Gastrocnemius medialis (tissue), 4 donors: ENCODE measurements at places on chromosomes 4 and X.

- DNase-seq, result no peak
Observed at GRCh38 chrX:145821898-145822571, 4.4 kb downstream of the SLITRK2 start.

- DNase-seq, result peak; percentile 12
Observed at GRCh38 chrX:102765809-102766208, 45.3 kb downstream of the GPRASP3 start.

- no peak for DNase-seq
Observed at GRCh38 chr4:146214238-146214637, at the start of gene REELD1. Gene REELD1, plus strand, starts transcription at chr4:146214538. Its CDS starts 2,415 bp downstream, at chr4:146216953.

DNA sequence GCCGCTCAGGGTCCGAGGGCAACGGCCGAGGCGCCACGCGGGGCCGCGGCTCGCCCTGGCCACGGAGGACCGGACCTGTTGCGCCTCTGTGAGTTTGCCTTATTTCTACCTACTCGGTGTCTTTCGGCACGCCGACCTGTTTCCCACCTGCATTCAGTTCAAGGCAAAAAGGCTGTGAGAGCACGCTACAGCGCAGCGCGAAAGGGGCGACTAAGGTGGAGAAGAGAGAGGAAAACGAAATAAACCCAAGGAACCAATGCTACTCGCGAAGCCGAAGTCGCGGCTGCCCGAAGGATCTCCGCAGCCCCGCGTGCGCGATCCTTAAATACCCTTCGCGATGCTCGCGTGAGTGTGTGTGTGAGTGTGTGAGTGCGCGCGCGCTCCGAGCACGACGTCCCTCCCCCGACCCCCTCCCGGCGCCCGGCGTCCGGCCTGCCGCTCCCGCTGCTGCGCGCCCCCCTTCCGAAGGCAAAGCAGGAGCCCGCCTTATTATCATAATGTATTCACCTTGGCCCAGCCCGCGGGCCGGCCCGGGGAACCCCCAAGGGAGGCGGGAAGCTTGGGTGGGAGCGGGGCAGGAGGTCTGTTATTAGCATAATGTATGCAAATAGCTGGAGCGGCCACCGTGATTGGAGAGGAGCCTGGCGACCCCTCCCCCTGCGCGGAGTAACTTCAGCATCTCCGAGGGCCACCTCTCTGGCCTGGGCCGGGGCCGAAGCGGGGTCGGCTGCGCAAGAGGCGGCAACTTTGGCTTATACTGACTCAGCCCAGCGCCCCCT lies at the start of gene COL25A1:
COL25A1 (minus strand) TSS at position 298 of the 779 bp plus-strand sequence.
- no peak for DNase-seq

GRCh38 chrX:46262304-46262703 lies 282.9 kb downstream of the ZNF674 start:
- DNase-seq, result no peak

- DNase-seq, result peak; percentile 9
Observed at GRCh38 chrX:106726485-106727437, at the start of gene RNF128. Gene RNF128, plus strand, starts transcription at chrX:106726701. Its CDS starts 213 bp downstream, at chrX:106726914.

- no peak for DNase-seq
Observed at GRCh38 chrX:42460706-42461105, 317.3 kb downstream of the PPP1R2C start.

- DNase-seq, result no peak
Observed at GRCh38 chrX:30570505-30570904, 7.1 kb downstream of the TASL start.

- DNase-seq, result no peak
Observed at GRCh38 chr4:25792876-25793275, 69.9 kb downstream of the SEL1L3 start.

- no peak for DNase-seq
Observed at GRCh38 chrX:1273896-1274295, 5.3 kb downstream of the CSF2RA start.

- no peak for DNase-seq
Observed at GRCh38 chrX:87067795-87068369, 449.7 kb upstream of the KLHL4 start.

DNA sequence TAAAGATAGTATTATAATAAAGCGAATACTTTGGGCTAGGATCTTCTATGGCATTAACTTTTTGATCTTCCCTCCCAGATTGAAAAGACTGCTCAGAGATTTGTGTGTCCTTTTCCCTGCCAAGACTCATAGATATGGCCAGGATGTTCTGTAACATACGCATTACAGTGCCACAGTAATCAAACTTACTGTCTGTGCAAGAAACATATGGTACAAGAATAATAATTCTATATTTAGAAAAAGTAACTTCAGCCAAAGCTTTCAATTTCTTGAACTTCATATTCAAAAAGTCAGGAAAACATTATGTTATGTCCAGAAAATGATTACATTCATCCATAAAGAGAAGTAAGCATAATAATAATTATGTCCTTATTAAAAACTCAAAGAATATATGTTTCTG lies 100.9 kb upstream of the GUCY1A1 start:
- no peak for DNase-seq

- no peak for DNase-seq
Observed at GRCh38 chrX:118550792-118551191, 55.2 kb downstream of the DOCK11 start.

GRCh38 chrX:72121383-72121782 lies 10.3 kb downstream of the RTL5 start:
- DNase-seq, result peak; percentile 20

DNA sequence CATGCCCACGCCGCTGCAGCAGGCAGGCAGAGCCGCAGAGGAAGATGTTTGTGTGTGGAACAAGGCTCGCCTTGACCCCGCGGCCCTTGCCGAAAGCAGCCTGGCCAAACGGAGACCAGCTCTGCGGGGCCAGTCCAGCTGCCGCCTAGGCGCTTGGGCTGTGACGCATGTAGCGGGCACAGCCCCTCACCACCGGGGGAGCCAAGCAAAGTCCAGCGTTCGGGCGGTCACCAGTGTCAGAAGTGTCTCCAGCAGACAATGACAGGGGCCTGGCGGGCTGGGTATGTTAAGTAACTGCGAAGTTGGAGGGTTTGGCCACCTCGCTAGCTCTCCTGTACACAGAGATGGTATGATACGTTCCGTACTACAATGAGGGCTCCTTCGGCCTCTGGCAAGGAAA lies 1.3 kb downstream of the AMER1 start:
- DNase-seq, result peak; percentile 3

- no peak for DNase-seq
Observed at GRCh38 chr4:26410385-26411293, 79.6 kb downstream of the CCKAR start.

DNA sequence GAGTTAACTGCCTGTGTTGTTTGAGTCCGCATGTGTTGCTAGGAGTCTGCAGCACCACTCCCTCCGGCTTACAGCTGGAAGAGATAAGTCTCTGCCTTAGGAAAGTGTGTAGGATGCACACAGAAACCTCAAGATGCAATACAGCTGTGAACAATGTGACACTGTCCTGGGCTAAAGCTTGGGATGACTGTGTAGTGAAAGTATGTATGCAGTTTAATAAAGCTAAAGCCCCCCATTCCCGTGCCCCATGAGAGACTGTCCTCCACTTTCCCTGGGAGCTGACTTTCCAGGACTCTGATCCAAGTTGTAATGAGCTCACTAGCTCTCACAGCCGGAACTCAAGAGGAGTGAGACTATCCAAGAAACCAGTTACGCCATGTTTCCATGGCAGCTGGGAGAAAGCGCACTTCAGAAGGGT lies 156.6 kb upstream of the FTHL17 start:
- DNase-seq, result no peak

DNA sequence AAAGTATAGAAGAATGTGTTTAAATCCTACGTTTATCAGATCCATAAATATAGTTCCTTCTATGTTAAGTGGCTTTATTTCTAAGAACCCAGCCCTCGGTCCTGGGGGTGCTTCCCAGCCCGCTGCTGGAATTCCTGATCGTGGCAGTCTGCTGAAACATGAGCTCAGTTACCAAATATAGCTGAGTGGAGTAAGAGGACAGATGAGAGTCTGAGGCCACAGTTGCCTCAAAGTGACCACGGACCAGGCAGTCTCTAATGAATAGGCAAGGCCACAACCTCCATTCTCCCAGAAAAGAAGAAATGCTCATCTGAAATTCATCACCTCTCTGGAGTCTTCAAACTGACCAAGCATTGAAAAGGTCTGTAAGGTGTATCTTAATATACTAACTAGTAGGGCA lies at the start of gene PALLD:
PALLD (plus strand) TSS at position 219 of the 400 bp plus-strand sequence.
- DNase-seq, result peak; percentile 60

DNA sequence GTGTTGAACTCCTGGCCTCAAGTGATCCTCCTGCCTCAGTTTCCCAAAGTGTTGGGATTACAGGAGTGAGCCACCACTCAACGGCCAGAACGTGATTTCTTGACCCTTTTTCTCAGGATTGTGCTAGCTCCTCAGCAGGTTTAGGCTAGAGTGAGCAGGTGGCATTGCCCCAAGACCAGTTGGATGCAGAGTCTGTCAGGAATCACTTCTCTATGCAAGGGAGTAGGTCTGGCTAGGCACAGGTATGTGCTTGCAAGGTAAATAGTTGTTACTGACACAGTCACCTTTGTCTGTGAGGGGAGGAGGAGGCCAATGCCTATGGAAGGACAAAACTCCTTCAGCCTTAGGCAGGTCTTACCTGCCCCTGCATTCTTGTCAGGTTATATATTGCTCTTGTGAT lies 24.2 kb downstream of the SLC25A5 start:
- no peak for DNase-seq

GRCh38 chrX:66019974-66020373 lies 19.9 kb downstream of the VSIG4 start:
- DNase-seq, result no peak

GRCh38 chr4:167177925-167178324 lies 56.4 kb downstream of the SPOCK3 start:
- DNase-seq, result no peak

DNA sequence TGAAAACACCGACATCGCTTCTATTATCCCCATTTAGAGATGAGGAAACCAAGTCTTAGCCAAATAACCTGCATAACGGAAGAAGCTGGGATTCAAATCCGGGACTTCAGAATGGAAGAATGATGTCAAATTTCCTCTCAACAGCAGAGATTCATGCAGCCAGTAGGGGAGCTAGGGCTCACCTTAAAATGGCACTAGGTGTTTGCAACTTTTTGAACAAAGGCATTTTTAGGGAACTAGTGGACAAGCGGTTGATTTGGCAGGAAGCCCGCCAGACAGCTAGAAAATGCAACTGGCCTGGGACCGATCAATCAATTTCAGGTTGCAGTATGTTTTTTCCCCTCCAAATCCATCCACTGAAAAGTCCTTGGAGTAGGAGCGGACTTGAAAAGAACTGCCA lies 224.2 kb downstream of the PTTG2 start:
- no peak for DNase-seq

- DNase-seq, result no peak
Observed at GRCh38 chr4:139017861-139018260, 2.3 kb downstream of the NOCT start.

GRCh38 chrX:38484607-38485498 lies 76.5 kb upstream of the TSPAN7 start:
- no peak for DNase-seq

DNA sequence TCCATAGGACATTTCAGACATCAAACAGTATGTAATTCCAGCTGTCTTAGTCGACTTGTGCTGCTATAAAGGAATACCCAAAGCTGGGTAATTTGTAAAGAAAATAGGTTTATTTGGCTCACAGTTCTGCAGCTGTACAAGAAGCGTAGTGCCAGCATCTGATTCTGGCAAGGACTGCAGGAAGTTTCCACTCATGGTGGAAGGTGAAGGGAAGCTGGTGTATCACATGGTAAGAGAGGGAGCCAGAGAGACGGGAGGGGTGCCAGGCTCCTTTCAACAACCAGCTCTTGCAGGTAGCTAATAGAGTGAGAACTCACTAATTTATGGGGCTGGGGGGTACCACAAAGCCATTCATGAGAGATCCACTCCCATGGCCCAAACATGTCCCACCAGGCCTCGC lies 253.0 kb upstream of the FGF13 start:
- peak; percentile 14 for DNase-seq

GRCh38 chr4:673349-674091 lies 556 bp downstream of the ATP5ME start:
- no peak for DNase-seq

GRCh38 chr4:3237712-3238560 lies 11.0 kb upstream of the MSANTD1 start:
- DNase-seq, result no peak

- DNase-seq, result no peak
Observed at GRCh38 chrX:80879916-80880315, 70.2 kb upstream of the BRWD3 start.

DNA sequence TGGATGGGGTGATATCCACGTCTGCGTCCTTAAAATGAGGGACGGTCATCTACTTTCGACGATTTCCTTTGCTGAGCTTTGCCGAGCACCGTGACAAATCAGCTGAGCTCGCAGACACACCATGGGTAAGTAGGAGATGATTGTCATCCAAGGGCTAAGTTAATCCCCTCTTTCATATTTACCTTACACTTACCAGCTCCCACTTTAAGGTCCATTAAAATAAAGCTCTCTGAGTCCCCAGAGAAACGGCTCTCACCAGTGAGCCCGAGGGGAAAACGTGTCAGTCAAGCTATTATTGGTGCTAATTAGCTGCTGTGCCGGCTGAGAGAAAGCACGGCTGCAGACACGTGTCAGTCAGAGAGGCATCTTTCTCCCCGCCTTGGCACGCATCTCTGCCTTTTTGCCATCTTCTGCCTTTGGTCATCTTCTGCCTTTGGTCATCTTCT lies 72.2 kb downstream of the CRLF2 start:
- no peak for DNase-seq

DNA sequence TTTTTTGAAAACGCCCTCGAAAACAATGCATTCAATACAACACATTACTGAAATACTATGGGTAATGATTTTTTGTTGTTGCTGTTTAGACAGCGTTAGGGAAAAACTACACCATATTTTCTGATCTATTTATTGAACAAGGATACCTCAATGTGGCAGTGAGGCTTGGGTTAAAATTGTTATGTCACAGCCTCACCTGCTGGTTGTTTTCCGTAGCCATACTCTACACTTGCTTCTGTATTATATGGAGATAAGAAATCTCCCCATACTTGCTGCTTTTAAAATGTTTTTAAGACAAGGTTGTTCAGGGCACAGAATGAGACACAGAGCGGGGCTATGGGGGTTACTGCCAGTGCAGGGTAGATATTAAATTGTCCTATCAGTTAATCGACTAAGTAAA lies 221.6 kb upstream of the FTHL17 start:
- DNase-seq, result no peak

DNA sequence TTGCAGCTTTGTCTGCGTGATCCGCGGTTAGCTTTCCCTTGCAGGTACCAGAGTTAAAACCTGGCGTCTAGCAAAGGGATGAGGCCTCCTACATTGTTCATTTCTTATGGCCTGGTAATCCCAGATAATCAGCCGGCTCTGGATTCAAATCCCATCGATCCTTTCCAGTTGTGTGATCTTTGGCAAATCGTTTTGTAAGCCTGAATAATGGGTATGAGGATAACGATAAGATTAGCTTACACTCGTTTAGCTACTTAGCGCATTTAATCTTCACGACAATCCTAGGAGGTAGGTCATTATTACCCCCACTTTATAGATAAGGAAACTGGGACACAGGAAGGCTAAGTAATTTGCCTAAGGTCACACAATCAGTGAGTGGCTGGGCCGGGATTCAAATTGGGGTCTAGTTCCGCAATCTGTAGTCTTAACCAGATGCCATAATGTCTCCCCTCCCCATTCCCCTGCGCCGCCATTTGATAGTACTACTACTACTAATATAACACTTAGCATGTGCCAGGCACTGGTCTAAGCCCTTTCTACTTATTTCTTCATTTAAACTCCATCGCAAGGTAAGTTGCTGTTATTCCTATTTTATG lies 1.7 kb upstream of the UBA1 start:
- no peak for DNase-seq
